ENCODE measurements at places on chromosomes 5 and 9. TPM values are rescaled to one million over a fixed set of nuclear protein-coding genes. Genes with fewer than 3 reads are reported as not detected.

Gene CD14
- total RNA-seq, result 22.0 TPM

Gene DTWD2
- total RNA-seq, result 22.2 TPM

Gene PHF24
- 11.2 TPM for total RNA-seq

Gene RORB
- total RNA-seq, result 265 TPM

Measured in camera-type eye (tissue), 1 donor.